ENCODE measurements at places on chromosomes 16 and 17. TPM values are rescaled to one million over a fixed set of nuclear protein-coding genes. Genes with fewer than 3 reads are reported as not detected.

MILR1 gene
- 4.4 TPM for total RNA-seq

MAPT gene
- total RNA-seq = 0.51 TPM

- H3K36me3 ChIP-seq = no peaks in the 10 kb centered on the region
- H3K4me1 ChIP-seq = no peaks in the 10 kb centered on the region
- no peak overlapping the region for H3K27ac ChIP-seq
- no peaks in the 10 kb centered on the region for H3K27me3 ChIP-seq
These were observed 24.7 kb downstream of the CALB2 start for GRCh38 chr16:71383054-71383773.

DNA sequence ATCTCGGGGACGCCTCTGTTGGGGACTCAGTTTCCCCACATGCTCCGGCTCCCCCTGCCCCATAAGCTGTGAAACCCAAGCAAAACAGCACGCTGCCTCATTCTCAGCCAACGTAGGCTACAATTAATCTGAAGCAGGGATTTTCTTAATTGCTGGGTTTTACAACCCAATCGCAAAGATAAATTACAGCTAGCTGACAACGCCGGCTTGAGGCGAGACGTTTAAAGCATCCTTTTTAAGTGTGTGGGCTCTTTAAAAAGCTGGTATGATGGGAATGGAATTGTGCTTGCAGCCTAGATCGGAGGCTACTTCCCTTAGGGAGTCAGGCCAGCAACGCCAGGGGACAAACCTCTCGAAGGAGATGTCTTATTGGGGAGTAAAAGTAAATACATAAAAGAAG, 185.3 kb downstream of the ZNF423 start:
- H3K36me3 ChIP-seq = no peaks in the 10 kb centered on the region
- H3K27me3 ChIP-seq = no peaks in the 10 kb centered on the region
- H3K27ac ChIP-seq = no peak overlapping the region
- H3K4me3 ChIP-seq = no peak overlapping the region
- H3K4me1 ChIP-seq = no peaks in the 10 kb centered on the region

OR4D1 gene
- not detected for total RNA-seq

- H3K36me3 ChIP-seq = no peaks in the 10 kb centered on the region
- peaks cover 2% of the 10 kb centered on the region for H3K4me1 ChIP-seq
- no peak for DNase-seq
- H3K4me3 ChIP-seq = no peak overlapping the region
- H3K27me3 ChIP-seq = no peaks in the 10 kb centered on the region
These were observed 3.5 kb downstream of the GDE1 start for GRCh38 chr16:19518388-19518787.

TSPOAP1 gene
- total RNA-seq = 4.0 TPM

PRSS21 gene
- 0.17 TPM for total RNA-seq

DNA sequence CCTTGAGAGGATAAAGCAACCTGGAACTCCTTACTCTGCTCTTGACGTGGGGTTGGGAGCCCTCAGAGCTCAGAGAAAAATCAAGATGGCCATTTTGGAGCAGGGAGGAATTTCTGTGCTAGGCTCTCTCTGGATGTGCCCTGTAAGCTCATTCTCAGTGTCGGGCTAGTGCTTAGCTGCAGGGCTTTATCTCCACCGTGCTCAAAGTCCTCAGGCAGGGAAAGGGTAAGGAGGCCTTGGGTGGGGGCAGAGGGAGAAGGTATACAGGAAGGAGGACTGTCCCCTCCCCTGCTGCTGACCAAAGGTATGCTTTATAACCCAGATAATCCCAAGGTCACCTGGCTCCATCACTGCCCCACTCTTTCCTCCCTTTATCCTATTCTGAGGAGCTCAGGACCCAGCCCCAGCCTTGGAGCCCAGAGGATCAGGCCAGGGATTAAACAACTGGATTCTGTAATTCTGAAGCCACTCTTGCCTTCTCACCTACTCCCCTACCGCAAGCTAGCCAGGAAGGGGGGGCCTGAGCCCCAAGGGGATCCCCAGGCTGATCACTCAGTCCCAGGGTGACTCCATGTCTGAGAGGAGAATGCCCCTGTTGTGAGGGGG, 1.1 kb downstream of the DHRS11 start:
- no peak for DNase-seq
- H3K4me1 ChIP-seq = peaks cover 5% of the 10 kb centered on the region
- no peaks in the 10 kb centered on the region for H3K27me3 ChIP-seq
- H3K36me3 ChIP-seq = peaks cover 1% of the 10 kb centered on the region
- no peak overlapping the region for H3K27ac ChIP-seq

- no peaks in the 10 kb centered on the region for H3K27me3 ChIP-seq
- no peak overlapping the region for H3K4me3 ChIP-seq
- H3K36me3 ChIP-seq = no peaks in the 10 kb centered on the region
- DNase-seq = no peak
These were observed 204.7 kb downstream of the HS3ST4 start for GRCh38 chr16:25896411-25896810.

NLRC3 gene
- total RNA-seq = 0.17 TPM

DNA sequence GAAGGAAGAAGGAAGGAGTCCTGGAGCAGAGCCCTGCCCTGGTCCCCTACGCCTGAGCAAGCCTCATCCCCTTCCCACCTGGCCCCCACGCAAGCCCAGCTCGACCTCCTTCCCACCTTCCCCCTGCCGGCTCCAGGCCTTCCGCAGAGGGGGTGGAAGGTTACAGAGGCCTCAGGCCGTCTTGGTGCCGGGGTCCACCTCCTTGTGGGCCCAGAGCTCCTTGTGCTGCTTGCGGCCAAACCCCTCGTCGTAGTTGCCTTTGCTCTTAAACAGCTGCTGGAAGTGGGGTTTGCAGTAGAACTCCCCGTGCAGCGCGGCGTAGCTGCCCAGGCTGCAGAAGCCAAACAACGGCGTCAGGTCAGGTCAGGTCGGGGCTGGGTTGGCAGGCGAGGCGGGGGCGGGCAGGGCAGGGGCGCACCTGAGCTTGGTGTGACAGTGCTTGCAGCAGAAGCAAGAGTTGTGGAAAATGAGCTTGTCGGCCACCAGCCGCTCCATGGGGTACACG, 1.5 kb downstream of the LIMD2 start:
- no peak overlapping the region for H3K4me3 ChIP-seq
- no peaks in the 10 kb centered on the region for H3K27me3 ChIP-seq

TOM1L2 gene
- total RNA-seq = 33.9 TPM

DNA sequence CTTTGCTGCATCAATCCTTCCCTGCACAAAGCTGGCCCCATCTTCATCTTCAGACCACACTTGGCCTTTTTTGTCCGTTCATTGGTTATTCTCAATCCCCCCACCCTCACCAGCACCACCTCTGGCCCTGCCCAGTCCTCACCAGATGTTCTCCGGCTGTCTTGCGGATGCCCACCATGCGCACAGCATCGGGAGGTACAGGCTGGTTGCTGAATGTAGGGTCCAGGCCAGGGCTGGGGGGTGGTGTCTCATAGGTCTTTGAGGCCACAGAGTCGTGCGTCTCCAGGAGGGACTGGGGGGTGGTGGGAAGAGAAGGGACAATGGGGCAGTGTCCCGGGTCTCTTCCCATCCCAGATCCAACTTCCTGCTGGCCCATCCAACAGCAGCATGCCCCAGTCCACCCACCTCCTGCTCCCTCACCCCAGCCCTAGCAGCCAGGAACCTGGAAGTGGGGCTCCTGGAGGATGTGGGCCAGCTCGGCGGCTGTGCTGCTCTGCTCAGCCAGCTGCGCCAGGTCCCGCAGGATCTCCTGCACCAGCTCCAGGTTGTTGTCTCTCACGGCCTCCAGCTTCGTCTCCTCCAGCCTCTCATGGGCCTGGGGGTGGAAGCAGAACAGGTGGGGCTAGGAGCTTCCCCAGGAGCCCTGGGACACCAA, 24.4 kb downstream of the MPP2 start:
- H3K27me3 ChIP-seq = no peaks in the 10 kb centered on the region
- H3K27ac ChIP-seq = no peak overlapping the region
- no peaks in the 10 kb centered on the region for H3K4me1 ChIP-seq
- no peak for DNase-seq

- no peaks in the 10 kb centered on the region for H3K36me3 ChIP-seq
- peak within 1 kb of the TSS; percentile 98 for H3K4me3 ChIP-seq
- peak within 1 kb of the TSS; percentile 89 for H3K27ac ChIP-seq
- H3K27me3 ChIP-seq = no peaks in the 10 kb centered on the region
These were observed at the start of gene PAFAH1B1 for GRCh38 chr17:2592971-2593820. Gene PAFAH1B1, plus strand, starts transcription at chr17:2593654. Its CDS starts 44,635 bp downstream, at chr17:2638289.

DNA sequence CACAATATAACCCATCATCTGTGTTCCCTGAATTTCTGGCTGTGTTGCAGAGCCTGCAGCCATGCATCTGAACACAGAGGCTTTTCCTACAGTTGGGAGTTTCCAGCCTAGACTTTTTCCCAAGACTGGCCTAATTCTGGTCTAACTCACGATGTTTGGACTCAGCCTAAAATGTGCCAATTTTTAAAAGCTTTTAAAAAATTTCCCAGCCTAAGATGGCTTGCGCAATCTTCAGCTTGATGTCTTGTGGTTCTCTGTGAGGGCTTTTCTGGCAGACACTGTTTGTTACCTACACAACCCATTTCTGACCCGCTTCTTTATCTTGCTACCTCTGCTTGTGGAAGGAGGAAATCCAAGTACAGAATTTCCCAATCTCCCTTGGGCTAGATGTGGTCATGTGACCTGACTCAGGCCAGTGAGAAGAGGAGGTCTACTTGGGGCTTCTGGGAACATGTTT, 72.7 kb upstream of the GAS7 start:
- H3K4me3 ChIP-seq = no peak overlapping the region
- DNase-seq = no peak
- no peaks in the 10 kb centered on the region for H3K36me3 ChIP-seq
- no peaks in the 10 kb centered on the region for H3K4me1 ChIP-seq
- H3K27ac ChIP-seq = no peak overlapping the region

DNA sequence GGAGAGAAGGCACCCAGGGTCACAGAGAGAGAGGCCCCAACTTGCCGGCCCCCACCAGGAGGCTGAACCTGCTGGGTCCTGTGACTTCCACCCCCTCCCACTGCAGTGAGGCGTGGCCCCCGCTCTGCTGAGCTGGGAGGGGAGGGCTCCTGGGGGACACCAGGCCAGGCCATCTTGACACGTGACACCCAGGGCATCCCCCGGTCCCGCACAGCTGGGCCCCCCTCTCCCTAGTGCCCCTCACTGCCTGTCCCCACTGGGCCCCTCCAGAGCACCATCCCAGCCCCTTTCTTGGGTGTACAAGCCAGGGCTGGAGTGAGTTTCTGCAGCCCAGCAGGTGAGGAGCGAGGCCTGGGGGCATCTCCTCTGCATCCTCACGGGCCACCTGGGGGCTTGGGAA, 12.4 kb downstream of the UBALD1 start:
- no peaks in the 10 kb centered on the region for H3K36me3 ChIP-seq
- no peaks in the 10 kb centered on the region for H3K4me1 ChIP-seq
- H3K27ac ChIP-seq = no peak overlapping the region
- no peak overlapping the region for H3K4me3 ChIP-seq
- DNase-seq = no peak

DNA sequence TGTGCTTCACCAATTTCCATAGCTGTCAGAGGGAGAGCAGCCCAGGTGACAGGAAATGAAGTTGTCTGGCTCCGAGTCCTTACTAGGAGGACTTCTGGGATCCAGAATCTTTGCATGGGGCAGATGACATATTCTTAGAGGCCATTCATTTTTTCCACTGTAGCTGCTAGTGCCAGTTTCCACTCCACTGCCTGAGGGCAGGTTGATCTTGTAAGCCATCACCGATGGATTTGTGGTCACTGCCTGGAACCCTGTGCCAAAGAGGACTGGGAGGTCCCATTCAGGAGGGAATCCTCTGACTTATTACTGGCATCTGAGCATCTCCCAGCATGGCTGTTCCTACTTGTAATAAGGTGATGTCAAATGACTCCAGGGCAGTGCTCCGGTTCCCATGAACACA, 144.1 kb upstream of the KCNJ18 start:
- no peak overlapping the region for H3K27ac ChIP-seq
- peak overlapping the region; percentile 87 for H3K4me3 ChIP-seq
- peaks cover 2% of the 10 kb centered on the region for H3K36me3 ChIP-seq
- peaks cover 7% of the 10 kb centered on the region for H3K4me1 ChIP-seq
- DNase-seq = no peak
- H3K27me3 ChIP-seq = no peaks in the 10 kb centered on the region

TUBB3 gene
- 253 TPM for total RNA-seq

- DNase-seq = no peak
- no peaks in the 10 kb centered on the region for H3K36me3 ChIP-seq
- H3K4me1 ChIP-seq = no peaks in the 10 kb centered on the region
- H3K27me3 ChIP-seq = no peaks in the 10 kb centered on the region
These were observed 244.0 kb downstream of the CPPED1 start for GRCh38 chr16:12559714-12560113.

DNA sequence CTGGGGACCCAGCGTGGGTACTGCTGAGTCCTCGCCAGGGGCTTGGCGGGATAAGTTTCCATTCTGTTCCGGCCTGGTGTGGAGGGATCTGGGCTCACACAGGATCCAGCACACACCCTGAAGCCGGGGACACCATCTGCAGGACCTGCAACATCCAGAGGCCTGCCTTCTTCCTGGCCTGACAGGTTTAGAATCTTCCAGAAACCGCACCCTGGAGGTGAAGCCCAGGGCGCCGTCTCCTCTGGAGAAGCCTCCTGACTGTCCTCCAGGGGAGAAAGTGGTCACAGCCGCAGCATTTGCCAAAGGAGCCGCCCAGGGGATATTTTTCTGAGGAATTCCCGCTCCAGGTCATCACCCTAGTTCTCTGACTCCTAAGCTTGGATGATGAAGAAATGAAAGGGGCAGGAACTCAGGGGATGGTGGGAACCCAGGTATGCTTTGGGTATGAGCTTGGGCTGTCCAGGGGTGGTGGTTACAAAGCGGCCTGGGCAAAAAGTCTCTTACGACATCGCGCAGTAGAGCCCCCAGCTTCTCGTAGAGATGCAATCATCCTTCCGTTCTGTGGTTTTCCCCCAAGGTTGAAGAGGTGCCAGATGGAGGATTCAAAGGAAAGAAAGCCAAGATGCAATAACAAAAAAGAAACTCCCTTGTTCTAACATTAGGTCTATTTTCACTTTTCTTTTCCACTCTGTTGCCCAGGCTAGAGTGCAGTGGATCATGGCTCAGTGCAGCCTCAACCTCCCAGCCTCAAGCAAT, 9.1 kb upstream of the CRISPLD2 start:
- peaks cover 7% of the 10 kb centered on the region for H3K27me3 ChIP-seq
- H3K4me3 ChIP-seq = no peak overlapping the region
- no peak overlapping the region for H3K27ac ChIP-seq
- peaks cover 9% of the 10 kb centered on the region for H3K4me1 ChIP-seq
- DNase-seq = peak; percentile 85

GRCh38 chr17:78124081-78124835, 4.3 kb downstream of the TMC6 start:
- H3K36me3 ChIP-seq = no peaks in the 10 kb centered on the region
- no peak for DNase-seq

DNA sequence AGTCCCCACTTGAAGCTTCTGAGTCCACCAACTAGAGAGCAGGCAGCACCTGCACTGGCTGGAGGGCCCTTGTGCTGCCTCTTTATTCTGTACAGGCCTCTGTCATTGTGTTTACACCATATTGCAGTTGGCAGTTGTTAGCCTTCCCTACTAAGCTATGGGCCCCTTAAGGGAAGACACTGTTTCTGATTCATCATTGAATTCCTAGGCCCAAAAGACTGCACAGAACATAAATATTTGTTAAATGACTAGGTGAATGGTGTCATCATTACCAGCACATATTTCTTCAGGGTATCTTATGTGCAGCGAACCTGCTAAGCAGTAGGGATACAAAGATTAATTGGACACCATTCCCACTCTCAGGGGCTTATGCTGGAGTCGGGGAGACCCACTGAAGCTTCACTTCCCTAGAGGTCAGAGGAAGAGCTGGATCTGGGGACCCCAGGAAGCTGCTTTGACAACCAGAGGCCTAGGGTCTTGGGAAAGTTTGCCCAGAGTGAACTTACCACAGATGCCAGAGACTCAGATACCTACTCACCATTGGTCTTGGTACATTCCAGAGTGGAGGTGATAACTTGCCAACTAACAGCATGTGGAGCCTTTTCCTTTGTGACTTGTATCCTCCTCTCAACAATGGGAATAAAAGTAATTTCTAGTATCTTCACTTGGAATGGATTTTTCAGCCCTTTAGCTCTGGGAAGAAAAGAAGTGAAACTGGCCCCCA, 28.7 kb upstream of the DDX52 start:
- DNase-seq = peak; percentile 56
- H3K27ac ChIP-seq = peak overlapping the region; percentile 36
- no peak overlapping the region for H3K4me3 ChIP-seq
- peaks cover 12% of the 10 kb centered on the region for H3K4me1 ChIP-seq

Data from fibroblast of lung (primary cell).